D341Med (cell line): ENCODE measurements at places on chromosomes 12 and 14.

GRCh38 chr12:47828976-47829482 lies 9.3 kb upstream of the HDAC7 start:
- no peak for DNase-seq

DNA sequence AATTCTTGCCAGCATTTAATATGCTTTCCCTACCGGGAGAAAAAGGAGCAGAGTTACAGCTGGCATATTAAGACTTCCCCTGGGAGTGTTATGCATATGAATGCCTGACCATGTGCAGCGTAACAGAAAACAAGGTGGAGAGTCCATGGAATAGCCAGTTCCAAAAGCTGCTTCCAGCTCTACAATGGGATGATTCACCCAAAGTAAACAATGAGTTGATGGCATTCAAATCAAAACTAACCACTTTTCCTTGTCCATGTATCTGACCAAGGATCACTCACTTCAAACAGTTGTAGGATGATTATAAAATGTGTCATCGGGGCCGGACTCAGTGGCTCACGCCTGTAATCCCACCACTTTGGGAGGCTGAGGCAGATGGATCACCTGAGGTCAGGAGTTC lies 48.1 kb upstream of the BICDL1 start:
- DNase-seq, result no peak

GRCh38 chr12:25558586-25558985 lies 5.5 kb upstream of the LMNTD1 start:
- DNase-seq, result no peak

GRCh38 chr12:94930216-94930654 lies 73.3 kb downstream of the NDUFA12 start:
- no peak for DNase-seq

- no peak for DNase-seq
Measured at GRCh38 chr12:108342985-108343384, 3.9 kb upstream of the CMKLR1 start.

DNA sequence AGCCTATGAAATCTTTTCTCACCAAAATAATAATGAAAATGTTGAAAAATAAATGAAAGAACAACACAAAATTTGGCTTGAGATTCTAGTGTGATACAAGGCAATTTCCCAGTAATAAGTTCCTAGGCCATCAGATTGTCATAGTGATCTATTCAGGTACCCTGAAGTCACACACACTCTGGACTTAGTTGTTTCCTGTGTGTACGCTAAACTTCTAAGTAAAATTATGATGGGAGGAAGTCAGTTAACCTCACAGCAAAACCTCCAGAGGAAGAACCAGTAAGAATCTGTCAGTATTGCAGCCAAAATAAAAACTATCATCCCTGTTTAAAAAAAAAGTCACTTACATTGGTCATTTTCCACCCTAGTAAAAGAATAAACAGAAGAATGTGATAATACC lies 81.9 kb downstream of the DBX2 start:
- no peak for DNase-seq

- peak; percentile 52 for DNase-seq
Measured at GRCh38 chr12:12327802-12328201, 22.2 kb downstream of the MANSC1 start.

GRCh38 chr14:21084396-21084795 lies 14.1 kb downstream of the ZNF219 start:
- no peak for DNase-seq

DNA sequence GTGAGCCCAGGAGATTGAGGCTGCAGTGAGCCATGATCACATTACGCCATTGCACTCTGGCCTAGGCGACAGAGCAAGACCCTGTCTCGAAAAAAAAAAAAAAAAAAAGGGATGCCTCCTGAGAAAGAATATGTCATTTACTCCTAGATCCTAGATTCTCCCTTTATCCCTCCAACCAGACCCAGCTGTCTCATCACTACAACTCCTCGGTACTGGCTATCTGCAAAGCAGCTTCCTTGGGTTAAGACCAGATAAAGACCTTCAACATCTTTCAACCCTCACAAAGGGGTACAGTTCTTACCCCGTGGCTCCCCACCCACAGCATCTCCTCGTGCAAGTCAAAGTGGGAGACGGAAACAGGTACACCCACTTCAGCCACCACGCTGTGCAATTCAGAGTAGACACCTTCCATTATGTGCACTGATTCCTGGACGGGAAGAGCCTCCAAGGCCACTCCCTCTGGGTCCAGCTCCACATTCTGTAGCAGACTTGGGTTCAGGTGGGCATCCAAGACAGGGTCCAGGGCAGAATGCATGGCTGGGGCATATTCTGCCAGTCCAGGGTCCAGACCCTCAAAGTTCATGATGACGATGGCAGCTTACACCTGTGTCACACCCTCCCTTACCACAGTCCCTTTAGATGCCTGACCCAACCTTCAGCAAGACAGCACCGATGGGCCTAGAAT lies 1.1 kb downstream of the PAN2 start:
- no peak for DNase-seq

- DNase-seq, result no peak
Measured at GRCh38 chr12:82176761-82177490, 181.3 kb downstream of the CCDC59 start.

GRCh38 chr12:57632073-57632957 lies 686 bp downstream of the B4GALNT1 start:
- peak; percentile 66 for DNase-seq

DNA sequence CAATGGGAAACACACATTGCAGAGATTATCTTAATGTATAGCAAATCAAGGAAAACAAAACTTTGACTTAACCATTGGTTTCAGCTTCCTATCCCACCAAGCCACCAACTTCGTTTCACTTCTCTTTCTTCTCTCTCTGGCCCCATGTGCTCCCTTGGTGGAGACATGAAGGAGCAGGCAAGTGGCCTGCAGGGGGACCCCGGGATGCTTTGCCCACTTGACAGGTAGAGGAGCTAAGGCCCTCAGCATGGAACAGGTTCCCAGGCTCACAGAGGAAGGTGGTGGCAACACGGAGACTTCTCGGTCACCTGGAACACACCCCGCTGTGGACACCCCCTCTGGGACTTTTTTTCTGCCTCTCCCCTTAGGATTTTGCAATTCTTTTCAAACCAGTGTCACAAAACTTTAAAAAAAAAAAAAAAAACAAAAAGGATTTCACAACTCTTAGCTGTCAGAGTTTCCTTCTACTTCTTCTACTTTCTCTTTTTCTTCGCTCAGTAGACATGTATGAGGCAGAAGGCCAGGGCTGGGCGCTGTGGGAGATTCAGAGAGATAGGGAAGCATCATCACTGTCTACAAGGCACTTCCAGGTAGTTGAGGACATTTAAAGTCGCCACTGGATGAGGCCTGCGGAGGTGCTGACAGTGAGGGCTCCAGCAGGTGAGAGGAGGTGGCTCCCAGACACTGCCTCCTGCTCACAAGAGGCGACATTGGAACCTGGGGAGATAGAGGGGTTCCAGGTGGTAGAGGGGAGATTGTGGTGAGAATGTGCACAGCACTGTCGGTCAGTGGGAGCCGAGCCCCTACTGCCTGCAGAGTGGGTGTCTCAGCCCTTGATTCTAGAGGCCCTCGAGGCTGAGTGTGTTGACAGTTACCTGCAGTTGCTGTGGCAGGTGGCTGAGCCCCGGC lies 119.6 kb downstream of the GCH1 start:
- DNase-seq, result no peak

DNA sequence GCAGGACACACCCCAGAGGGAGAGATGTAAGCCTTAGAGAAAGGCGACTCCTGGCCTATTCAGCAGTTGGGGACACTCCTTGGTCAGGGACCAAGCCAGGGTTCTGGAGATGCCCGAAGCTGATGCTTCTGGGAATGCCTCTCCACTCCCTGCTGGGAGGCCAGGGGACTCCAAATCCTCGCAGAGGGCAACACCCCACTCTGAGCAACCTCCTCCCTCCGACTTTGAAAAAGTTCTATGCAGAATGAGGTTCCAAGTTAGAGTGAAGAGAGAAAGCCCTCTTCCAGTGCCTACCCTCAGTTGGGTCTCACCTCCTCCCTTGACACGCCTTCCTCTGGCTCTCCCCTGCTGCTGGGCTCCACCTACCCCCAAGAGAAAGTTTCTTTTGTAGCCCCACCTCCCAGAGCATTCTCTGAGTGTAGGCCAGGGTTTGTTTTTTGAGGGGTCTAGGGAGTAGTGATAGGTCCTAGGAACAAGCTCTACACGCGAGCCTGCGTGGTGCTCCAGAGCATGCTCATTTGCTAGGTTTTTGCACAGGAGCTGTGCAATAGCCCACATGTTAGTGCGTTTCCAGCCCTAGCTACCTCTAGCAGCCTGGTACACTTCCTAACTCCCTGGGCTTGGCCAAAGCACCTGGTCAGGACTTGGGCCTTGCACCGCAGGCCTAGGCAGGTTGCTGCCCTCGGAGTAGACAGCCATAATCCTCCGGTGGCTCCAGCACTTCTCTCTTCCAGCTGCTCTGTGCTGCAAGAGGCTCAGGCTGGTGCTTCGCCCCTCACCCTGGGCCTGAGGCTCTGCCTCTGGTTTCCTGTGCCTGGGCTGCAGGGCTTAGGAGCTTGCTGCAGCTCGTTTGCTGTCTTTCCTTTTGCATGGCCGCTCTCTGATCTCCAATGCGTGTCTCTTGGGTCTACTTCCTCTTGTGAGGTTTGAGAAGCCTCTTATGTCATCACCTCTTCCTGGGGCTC lies 590 bp upstream of the CEBPE start:
- no peak for DNase-seq

DNA sequence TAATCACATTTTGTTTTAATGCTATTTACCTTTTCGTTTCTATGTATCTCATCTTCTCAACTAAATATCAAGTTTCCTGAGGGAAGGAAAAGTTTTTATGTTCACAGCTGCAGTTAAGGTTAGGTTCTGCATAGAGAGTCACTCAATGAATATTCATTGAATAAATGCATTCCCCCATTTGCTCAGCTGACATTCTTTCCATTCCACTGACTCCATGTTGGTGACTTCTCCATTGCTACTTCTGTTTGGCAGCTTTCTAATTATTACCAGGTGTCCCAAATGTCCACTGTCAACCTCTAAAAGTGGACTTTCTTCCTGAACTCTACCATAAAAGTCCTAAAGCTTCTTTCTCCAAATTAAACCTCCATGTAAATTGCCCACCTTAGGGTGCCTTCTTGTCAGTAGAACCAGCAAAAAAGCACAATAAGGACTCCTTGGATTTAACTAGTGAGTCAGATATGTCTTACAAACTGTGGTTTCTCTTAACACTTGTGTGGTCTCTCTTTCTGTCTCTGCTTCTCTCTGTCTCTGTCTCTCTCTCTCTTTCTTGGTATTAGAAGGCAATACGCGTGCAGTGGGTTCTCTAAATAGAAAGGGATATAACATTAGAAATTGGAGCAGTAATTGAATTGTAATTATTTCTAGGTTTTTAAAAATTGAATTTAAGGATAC lies 85.9 kb downstream of the TMEM117 start:
- no peak for DNase-seq

- no peak for DNase-seq
Measured at GRCh38 chr14:99012703-99013102, 259.3 kb downstream of the BCL11B start.

DNA sequence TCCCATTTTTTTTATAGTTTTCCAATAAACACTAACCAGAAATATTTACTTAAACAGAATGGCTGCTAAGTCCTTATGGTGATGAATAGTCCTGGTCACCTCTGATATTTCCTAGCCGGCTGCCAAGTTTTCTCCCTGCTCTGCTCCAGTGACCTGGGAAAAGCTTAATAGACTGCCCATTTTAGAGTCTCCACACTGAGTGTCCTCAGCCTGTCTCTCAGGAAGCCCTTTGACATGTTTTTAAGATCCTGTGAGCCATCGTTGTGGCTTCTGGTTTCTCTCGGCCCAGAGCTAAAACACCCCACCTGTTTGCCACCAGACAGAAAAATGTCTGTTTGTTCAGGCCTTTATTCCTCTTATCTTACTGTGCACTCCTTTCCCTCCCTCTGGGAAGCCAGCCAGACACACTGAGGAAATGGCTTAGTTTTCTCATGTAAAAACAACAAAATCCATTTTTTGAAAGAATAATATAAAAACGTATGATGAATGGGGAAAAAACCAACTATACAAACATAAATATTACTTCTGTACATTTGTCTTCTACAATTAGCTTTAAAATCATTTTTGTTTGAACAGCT lies 25.4 kb upstream of the ALDH2 start:
- DNase-seq, result no peak

DNA sequence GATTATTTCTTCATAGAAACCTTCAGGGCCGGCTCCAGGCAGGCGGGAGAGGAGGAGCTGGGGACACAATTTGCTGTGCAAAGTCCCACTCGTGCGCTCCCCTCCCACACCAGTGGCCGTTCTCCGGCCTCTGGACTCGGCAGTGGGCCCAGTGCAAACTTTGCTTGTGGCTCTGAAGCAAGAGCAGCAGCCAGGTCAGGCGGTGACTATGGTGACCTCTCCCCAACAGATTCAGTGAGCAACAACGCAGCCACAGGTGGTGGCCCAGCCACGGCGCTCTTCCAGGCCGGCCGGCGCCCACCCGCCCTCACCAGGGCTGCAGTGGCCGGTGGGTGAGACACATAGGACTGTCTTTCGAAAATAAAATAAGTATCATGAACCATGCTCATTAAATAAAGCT lies 29.5 kb downstream of the VPS37B start:
- peak; percentile 28 for DNase-seq

GRCh38 chr12:6335451-6336078 lies 6.3 kb downstream of the TNFRSF1A start:
- no peak for DNase-seq

- DNase-seq, result no peak
Measured at GRCh38 chr12:28563286-28563685, 373.0 kb downstream of the CCDC91 start.

DNA sequence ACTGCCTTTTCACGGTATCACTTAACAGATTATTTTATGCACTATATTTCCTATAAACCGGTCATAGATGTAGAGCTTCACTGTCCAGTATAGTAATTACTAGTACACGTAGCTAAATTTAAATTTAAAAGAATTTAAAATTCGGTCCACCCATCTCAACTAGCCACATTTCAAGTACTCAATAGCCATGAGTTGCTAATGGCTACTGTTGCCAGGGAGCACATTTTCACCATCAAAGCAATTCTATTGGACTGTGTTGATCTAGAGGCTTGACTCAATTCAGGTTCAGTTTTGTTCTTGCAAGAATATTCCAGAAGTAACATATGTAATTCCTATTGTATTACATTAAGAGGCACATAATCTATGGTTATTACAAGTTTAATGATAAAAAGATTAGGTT lies 20.0 kb downstream of the TMED8 start:
- DNase-seq, result no peak

GRCh38 chr12:81610955-81611889 lies 147.9 kb downstream of the PPFIA2 start:
- peak; percentile 49 for DNase-seq

DNA sequence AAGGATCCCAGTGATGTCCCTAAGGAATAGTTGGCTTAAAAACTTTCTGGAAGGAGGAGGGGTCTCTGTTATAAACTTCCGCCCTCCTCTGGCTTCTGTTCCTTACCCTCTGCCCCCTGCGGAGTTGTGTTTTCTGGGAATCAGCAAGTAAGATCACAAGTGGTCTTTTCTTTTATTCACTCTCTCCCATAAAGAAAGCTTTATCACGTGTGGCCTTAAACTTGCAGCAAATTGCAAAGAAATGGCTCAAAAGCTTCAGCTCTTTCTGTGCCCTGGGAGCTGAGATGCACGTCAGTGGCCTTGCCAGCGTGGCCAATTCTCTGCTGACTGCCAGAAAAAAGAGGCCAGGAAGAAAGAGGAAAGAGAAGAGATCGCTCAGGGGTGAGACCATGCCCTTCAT lies at the start of gene SLCO1C1:
Gene SLCO1C1 (plus strand): TSS at position 101 of the 400 bp plus-strand sequence. CDS start 4,245 bp downstream, outside the sequence.
- DNase-seq, result no peak

- no peak for DNase-seq
Measured at GRCh38 chr14:64997108-64997794, 10.6 kb downstream of the FNTB start.
